CD4-positive, alpha-beta T cell treated with Interleukin-4 for 1 hour (primary cell): ENCODE measurements at places on chromosomes 16 and 17.

DNA sequence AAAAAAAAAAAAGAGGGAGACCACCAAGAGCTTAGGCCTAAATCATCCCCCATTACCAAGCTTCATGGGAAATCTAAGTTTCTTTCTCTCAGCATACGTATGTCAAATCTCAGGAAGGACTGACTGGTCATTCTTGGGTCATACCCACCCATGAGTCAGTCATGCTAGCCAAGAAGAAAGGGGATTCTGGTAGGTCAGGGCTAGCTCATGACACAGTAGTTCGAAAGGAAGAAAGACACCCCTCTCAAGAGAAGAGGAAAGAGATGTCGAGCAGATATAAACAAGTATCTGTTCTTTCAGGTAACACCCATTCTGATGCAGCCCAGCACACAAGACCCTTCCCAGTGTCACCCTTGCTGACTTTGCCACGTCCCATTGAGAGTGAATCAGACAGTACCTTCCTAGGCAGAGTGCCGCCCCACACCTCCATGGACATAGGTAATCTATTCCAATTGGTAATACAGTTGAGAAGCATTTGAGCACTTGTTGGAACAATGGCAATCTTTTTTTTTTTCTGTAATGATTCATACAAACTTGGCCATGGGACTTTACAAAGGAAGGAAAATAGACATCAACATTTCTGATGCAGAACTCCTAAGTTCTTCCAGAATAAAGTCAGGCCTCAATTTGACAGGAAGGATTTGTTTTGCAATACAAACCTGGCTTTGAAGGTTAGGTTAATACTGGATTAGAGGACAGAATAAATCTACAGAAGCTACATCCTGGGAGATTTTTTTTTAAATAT lies 38.2 kb downstream of the COPRS start:
- no peak for DNase-seq

- DNase-seq: no peak
Observed at GRCh38 chr16:75392906-75393305, 40.4 kb downstream of the CFDP1 start.

DNA sequence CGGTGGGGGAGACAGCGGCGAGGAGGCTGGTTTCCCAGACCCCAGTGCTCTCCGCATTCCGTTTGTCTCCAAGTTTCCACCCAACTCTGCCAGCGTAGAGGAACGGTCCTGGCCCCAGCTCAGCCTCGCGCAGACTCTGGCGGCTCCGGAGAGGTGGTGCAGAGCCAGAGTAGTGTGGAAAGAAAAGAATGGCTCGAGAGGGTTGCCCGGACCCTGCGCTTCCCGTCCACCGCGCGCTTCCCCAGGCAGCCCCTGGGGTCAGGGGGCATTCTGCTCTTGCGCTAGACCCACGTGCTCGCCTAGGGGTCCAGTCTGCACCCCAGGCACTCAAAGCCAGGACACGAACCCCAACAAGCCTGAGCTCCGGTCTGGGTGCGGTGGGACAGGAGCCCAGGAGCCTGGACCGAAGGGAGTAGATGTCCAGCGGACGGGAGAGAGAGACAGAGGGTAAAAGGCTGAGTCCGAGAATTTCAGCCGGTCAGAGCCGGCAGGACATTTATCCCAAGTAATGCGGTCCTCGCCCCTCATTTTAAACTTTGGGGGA lies 3.8 kb downstream of the PMP22 start:
- DNase-seq: no peak

DNA sequence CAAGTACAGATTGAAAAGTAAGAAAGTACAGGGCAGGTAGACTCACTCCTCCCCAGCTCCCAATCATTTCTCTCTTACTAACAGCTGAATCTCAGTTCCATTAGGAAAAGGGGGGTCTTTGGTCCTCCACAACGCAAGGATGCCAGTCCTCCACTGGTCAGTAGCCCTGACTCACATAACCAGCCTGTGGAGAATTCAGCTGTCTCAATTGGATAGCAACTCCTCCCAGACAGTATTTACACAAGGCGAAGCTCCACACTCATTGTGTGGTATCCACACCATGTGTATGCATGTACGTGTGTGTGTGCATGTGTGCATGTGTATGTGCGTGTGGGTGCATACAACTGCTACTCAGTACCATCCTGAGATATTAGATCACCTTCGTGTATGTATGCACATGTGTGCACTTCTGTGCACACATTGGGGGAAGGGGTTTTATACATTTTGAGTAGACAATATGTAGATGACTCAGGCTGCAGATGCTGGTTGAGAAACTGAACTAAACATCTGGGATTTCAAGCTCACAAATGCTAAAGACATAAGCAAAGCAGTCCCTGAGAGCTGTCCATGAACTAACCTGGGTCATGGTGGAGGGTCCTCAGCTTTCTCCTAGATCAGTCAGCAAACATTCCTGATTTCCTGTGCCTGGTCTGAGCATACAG lies 240.1 kb downstream of the SLC39A11 start:
- no peak for DNase-seq

DNA sequence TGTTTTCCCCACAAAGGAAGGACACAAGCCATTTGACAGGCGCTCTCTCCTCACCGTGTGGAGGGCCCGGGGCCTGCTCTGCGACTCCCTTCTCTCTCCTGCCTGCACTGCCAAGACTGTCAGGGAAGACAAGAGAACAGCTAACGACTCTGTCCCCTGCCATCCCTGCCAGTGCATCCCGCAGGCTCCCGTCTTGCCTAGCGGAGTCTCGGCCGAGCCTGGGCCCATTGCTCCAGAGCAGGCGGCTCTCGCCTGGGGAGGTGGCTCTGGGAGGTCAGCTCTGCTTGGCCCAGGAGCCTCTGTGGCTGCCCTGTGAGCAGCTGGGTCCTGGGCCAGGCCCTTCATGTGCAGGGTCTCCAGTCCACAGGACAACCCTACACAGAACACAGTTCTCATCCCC lies 53.0 kb downstream of the WNT3 start:
- no peak for DNase-seq

GRCh38 chr16:86575754-86576557 lies 2.4 kb upstream of the FOXL1 start:
- DNase-seq: peak; percentile 31

GRCh38 chr17:59762049-59762823 lies 54.8 kb downstream of the VMP1 start:
- DNase-seq: peak; percentile 43

GRCh38 chr17:65853816-65854215 lies 292.4 kb upstream of the AXIN2 start:
- no peak for DNase-seq

- no peak for DNase-seq
Observed at GRCh38 chr17:56754523-56755208, 79.1 kb downstream of the C17orf67 start.

GRCh38 chr16:50709061-50709684 lies 15.8 kb downstream of the NOD2 start:
- DNase-seq: peak; percentile 46

GRCh38 chr17:40158438-40159013 lies 18.2 kb downstream of the CASC3 start:
- DNase-seq: no peak

- DNase-seq: no peak
Observed at GRCh38 chr17:63624531-63624880, 2.3 kb downstream of the MAP3K3 start.

DNA sequence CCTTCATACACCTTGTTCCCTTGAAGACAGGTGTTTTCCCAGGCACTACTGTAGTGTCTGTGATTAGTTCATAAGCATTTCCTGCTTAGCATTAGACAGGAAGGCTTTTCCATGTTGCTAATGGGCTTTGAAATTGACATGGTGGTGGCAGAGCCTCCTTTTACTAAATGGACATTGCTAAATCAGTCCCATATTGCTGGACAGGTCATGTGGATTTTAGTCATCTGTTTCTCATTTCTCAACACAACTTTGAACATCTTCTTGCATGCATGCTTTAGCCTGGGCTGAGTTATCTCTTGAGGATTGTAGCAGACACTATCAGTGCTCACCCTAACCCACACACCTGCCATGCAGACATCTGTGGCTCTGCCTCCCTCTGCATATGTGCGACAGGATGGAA lies 13.7 kb upstream of the BCO1 start:
- DNase-seq: no peak

DNA sequence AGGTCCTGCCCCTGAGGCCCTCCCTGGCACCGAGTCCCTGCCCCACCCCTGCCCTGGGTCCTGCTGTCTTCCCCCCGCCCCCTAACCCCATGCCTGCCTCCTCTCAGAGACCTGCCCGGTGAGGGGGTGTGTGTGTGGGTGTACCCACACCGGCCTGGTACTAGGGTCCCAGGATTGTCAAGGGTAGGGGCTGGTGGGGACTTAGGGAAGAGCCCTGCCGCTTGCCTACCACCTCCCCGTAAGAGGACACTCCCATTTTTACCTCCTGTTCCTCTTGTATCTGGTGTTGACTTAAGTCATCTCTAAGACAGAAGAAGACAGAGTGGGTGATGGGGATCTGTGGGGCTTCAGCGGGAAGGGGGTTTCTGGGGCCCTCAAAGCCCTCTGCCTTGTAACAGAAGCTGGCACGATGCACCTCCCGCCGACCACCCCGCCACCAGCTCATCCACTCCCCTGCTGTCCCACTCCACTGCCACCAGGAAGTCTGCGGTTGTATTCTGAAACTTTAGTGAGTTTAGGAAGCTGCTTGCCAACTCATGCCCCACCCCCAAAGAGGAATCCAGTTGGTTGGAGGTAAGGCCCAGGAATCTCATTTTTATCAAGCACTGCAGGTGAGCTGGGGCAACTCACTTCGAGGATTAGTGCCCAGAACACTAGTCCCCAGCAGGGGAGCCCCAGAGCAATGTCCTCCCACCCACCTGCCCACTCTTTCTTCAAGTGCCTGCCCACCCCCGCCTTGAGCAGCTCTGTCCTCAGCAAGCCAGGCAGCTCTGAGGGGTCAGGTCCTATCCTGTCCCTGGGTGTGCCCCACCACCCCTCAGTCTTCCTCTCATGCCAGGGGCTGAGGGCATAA lies 5.6 kb downstream of the SPATA32 start:
- no peak for DNase-seq

DNA sequence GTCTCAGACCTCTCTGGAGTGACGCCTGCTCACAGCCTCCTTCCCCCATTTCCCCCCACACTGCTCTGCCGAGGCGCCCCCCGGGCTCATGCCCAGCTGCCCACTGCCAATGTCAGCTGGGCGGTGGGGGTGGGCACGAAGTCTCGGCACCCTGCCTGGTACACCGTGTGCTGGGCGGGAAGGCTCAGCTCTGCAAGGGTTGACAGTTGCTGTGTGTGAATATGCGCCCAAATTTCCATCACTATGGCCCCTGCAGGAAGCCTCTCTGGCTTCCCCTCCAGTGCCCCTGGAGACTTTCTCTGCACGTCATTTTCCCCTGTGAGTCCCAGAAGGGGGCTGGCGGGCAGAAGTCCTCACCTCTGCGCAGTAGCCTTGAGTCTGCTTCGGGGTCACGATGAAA lies 11.6 kb upstream of the CAMKK1 start:
- no peak for DNase-seq

GRCh38 chr17:49241040-49241439 lies 10.5 kb upstream of the PHOSPHO1 start:
- no peak for DNase-seq

- no peak for DNase-seq
Observed at GRCh38 chr16:2278956-2279800, 11.3 kb upstream of the RNPS1 start.

GRCh38 chr17:50147841-50148225 lies 2.6 kb downstream of the PPP1R9B start:
- no peak for DNase-seq

- no peak for DNase-seq
Observed at GRCh38 chr17:73010414-73010813, 82.1 kb downstream of the SLC39A11 start.

DNA sequence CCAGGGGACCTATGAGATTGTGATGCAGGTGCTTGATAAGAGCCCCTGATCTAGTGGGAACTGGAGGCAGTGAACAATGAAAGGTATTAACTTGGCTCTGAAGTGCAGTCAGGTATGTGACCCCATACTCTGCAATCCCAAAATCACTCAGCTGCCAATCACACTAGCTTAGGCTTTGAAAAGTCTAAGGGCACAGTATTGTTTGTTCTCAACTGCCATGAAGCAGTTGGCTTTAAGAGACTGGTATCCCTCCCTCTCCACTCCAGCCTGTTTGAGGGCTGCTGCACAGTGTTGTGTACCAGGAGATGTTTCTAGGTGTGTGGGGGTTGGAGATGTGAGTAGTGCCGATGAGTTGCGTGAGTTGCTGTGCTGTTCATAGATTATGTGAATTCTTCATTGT lies 2.4 kb downstream of the YPEL2 start:
- DNase-seq: no peak

DNA sequence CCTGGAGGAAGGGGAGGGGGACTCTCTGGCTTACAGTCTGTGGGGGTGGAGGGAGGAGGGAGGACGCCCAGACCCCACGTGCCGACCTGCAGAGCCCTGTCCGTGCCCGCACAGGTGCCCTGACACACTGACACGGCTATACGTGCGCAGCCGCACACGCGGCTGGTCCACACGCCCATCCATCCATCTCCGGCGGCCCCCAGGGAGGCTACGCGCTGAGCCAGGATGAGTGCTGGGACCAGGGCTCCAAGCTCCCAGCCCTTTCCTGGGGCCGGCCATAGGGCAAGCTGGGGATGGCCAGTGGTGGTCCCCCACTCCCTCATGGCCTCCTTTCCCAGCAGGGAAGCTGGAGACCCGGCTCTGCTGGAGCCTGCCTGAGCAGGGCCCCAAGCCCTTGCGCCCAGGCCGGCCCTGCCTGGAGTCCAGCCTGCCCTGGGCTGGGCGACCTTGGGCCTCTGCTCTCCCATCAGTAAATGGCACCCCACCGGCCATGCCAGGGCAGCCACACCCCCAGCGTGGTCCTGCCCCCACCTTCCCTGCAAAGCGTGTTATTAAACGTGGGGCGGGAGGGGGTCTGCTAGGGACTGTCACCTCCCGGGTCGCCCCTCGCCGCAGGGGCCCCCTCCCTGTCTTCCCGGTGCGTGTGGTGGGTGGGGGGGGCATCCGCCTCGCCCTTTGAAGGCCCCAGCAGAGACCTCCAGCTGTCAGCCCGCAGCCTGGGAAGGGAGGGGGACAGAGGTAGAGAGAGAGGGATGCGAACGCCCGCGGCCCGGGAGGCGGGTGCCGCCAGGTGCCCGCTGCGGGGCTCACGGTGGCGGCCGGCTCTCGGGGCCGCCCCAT lies 863 bp downstream of the CASKIN1 start:
- no peak for DNase-seq
